ENCODE measurements at places on chromosomes 4 and X.

- DNase-seq: no peak
Observed at GRCh38 chr4:133275246-133275645, 126.2 kb downstream of the PCDH10 start.

DNA sequence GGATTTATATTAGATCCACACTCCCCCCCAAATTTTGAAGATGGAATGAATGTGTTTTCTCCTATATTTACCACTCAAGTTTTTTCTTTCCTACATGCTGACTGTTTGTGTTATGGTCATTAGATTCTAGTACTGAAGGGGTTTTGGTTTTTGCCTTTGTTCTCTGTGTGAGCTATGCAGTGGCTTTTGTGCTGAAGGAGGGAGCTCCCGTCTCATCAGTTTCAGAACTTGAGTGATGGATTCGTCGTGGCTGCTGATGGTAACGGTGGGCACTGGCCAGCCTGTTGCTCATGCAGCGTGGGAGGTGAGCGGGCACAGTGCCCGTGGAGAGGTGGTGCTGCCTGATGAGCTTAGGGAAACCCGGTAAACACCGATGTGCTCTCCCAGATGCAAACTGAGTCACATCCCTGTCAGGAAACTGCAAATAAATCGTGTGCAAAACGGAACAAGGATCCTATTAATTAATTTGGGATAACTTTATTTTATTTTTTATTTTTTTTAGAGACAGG is 101.5 kb downstream of the SORBS2 start:
- no peak for DNase-seq

DNA sequence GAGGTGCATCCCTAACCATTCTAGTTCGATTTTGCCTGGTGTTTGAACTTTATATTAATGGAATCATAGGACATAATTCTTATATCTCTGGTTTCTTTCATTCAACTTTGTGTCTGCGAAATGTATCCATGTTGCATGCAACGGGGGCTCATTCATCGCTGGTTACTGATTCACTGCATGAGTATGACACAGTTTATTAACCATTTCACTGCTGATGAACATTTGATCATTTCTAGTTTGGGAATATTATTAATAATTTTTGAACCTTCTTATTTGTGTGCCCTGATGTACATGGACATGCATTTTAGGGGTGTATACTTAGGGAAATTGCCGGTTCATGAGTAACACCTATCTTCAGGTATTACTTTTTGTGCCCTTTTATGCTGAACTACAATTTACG is 5.1 kb upstream of the TMEM271 start:
- DNase-seq: no peak

DNA sequence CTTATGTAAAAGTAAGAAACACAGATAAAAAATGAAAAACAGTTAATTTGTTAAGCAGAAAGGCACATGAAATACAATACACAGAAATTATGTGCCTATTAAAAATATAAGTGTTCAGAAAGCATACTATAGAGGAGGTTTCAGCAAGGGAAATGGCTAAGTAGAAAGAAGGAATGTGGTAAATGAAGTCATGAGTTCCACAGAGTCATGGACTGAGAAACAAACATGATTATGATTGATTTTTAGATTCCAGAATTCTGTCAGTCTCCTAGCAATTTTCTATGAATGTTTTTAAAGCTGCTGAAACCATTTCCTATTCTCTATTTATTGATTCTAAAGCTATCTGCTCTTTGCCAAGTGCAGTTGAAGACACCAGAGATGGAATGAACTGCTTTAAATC is 1398.4 kb downstream of the ARAP2 start:
- no peak for DNase-seq

DNA sequence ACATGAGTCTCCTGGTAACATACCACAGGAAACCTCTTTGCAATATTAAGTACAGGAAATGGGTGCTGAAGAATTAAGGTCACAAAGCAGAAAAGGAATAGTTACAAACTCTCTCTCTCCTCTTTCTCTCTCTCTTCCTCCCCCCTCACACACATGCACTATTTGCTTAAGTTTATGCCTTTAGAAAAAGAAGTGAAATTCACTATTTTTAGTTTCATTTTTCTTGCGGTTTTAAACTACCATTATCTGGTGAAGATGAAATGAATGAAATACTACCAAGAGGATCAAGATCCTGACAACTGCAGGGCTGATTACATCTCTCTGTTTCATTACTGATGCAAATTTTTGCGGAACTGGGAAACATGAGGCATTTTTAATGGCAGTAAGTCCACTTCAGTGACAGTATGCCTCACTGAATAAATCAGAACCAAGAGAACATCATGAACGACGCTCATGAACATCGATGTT is 64.3 kb upstream of the FTHL17 start:
- no peak for DNase-seq

GRCh38 chr4:82797405-82798111 is 1.0 kb downstream of the SCD5 start:
- no peak for DNase-seq

DNA sequence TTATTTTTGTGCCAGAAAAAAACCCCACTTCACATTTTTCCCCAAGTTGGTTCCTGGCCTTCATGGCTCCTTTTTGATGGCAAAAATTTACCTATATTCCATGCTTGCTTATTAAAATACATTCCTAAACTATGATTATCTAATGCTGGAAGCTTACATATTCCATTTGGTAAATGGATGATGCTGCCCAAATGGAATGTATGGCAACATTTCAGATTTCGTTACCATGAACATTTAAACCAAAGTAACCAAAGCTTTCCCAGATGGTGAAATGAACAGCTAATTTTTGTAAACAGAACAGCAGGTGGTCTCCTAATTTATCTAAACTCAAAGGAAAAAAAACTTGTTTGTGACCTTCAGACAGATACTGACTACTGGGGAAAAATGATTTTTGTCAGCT is 110.8 kb upstream of the TEX13A start:
- no peak for DNase-seq

GRCh38 chr4:85733798-85734197 is 258.8 kb downstream of the ARHGAP24 start:
- no peak for DNase-seq

- no peak for DNase-seq
Observed at GRCh38 chr4:6239968-6240367, 29.7 kb upstream of the WFS1 start.

GRCh38 chr4:41384992-41385391 is 128.3 kb downstream of the UCHL1 start:
- DNase-seq: peak; percentile 86

DNA sequence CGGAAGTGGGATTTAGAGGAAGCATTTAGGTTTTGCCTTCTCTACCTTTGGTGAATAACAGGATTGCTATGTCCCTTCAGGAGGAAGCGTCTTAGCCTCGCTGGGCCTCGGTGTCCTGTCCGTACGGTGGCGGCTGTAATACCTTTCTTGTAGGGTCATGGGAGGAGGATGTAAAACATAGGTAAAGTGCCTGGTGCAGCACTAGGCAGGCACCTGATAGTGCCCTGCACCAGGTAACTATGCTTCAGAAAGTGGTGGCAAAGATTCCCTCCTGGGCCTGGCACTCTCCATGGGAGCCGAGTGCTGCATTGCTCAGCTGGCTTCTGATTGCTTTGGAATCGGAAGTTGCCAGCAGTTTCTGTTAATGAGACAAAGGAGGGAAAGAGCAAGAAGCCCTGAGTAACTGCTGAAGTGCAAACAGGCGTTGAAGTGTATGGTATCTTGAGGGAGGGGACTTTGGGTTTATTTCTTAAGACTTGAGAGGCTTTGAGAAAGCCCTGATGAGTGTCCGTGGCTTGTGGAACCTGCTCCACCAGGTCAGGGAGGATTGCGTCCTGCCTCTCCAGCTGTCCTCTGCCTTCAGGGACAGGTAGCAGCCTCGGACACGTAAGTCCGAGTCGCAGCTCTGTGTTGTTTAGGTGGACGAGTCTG is 45.8 kb downstream of the TBC1D14 start:
- no peak for DNase-seq

GRCh38 chrX:45765767-45766166 is 565.1 kb upstream of the DIPK2B start:
- DNase-seq: no peak

DNA sequence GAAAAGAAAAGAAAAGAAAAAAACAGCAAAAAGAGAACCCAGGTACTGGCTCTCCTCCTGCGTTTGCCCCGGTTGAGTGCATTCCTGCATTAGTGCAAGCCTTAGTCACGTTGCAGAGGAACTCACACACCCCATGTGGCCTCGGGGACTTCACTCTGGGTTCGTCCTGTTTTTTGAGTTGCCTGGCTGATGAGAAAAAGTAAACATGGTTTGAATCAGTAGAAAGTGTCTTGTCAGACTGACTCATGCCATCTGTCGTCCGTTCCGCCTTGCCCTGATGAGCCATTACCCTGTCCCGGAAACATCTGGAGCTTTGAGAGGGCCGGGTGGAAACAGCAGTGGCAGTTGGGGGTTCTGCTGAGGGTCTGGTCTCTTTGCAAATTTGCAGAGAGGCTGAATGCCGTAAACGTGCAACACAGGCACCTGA is 16.3 kb downstream of the CD99 start:
- DNase-seq: peak; percentile 61

DNA sequence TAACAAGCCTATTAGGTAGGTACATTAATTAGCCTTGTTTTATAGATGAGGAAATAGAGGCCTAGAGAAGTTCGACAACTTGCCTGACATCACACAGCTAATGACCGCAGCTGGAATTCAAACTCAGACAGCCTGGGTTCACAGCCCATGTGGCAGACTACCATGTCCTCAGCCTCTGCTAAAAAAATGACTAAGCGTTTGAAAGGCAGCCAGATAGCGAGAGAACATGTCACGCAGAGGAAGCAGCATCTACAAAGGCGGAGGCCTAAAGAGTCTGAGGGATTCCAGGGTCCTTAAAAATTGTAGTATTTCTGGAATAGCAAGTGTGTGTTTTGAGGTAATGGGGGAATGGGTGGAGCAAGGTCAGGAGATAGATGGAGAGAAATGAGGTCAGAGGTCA is 33.2 kb upstream of the BMP15 start:
- peak; percentile 27 for DNase-seq

GRCh38 chr4:30117433-30117832 is 602.7 kb upstream of the PCDH7 start:
- no peak for DNase-seq

DNA sequence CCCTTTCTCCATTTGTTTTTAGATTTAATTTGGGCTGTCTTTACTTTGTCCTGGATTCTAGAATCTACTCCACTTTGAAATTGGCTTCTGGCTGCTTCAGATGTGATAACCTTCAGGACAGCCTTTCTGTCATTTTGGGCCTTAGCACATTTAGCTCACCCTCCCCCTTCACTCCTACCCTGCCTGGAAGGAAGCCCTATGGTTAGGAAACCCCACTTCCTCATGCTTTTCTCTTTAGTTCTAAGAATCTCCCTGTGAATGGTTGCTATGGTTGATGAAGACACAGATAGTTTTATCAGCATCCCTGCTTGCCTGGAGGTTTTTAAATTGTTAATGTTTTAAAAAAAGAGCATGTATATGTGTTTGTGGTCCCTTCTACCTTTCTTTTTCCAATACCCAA is 100.7 kb upstream of the PTPN13 start:
- DNase-seq: no peak

DNA sequence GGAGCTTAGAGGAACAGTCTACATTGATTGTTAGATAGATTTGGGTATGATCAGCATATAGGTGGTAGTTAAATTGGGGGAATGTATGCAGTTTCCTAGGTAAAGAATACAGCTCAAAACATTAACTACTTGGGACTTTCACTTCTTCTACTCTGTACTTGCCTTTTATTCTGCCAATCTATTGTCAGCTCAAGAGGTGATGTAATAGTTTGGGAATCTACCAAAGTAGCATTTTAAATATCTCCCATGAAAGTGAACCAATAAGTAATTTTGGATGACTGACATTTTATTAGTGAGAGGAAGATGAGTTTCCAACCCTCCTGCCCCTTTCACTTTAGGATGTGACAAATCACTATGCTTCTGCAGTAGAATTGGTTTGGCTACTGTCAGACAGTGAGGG is 43.4 kb downstream of the NUDT6 start:
- DNase-seq: no peak

Measured in heart left ventricle (tissue), 16 donors.